ENCODE measurements at places on chromosomes 2 and 18.

DNA sequence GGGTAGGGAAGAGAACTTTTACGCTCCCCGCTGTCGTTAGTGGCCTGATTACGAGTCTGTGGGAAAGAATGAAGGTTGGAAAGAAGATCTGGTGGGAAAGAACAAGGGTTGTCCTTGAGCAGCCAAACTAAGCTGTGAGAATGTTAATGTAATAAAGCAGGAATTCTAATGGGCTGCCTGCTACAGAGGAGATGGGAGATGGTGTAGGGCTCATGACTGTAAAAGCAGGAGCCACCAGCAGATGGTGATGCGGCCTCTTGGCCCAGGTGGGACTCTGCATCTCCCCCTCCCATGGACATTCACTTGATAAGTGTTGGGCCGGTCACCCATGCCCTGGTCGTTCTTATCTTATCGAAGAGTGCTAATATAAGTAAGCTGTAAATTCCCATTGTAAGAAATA is 150.0 kb downstream of the NEDD4L start:
- DNase-seq, result peak; percentile 15

- DNase-seq, result no peak
Measured at GRCh38 chr2:239693761-239694415, 293.1 kb upstream of the HDAC4 start.

DNA sequence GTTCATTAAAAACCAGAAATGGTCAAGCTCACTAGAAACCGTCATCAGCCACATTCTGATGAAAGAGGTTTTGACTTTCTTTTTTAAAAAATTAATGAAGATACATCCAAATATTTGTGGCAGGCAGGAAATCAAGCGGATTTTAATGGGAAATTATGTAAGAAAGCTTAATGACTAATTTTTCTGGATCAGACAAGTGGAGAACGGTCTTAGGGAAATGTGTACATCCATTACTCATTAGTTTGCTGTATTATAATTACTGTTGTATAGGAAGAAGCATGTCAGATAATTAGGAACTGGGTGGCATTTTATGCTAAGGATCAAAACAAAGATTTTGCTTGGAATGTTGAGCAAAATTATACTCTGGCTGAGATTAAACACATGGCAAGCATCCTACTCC is 39.4 kb downstream of the AGAP1 start:
- no peak for DNase-seq

DNA sequence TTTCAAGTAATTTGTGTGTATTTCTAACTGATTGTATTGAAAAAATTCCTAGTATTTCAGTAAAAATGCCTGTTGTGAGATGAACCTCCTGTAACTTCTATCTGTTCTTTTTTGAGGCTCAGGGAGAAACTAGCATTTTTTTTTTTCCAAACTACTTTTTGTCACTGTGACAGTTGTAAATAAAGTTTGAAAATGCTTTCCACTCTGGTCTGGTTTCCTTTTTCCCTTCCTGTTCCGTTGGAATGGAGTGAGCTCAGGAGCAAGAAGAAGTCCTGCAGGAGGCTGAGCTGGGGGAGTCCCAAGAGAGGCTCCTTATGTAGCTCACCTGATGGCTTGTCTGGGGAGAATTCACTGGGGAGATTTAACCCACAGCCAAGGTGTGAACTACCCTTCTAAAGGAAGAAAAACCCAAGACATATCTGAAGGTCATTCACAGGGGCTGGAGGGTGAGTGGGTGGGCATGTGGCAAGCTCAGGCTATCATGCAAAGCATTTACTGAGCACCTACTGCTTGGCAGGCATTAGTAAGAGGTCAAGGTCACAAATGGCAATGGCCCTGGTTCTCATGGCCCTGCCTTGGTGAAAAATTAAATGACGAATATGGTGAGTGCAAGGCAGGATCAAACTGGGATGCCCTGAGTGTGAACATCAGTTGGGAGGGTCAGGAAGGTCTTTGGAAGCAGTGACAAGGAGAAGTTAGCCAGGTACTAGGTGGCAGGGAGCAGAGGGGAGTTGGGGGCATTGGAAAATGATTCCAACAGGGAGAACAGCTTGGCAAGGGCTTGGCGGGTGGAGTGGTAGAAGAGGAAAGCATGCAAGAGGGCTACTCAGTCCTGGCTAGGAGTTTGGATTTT is 28.7 kb downstream of the LBH start:
- DNase-seq, result no peak

DNA sequence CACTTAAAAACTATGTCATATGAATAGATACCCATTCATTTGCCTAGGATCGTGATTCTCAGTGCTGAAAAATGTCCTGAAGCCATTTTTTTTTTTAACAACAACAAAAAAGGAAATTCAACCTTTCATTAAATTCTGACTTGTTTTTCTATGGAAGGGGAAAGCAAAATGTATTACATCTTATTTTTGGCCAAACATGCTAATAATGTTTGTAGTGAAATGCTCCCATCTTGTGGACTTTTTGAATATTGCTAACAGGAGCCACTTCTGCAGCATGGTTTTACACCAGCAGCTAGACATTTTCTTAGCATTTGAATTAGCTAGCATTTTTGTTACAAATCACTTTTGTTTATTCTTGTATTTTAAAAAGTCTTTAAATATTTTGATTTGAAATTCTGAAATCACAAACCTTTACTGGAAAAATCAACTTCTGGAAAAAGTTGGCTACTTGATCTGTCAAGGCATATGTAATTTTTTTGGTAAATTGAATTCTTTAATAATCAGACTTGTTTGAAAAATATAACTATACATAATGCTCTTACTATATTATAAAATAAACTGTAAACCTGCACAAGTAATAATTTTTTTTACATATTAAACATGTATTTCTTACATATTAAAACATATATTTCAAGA is 75.8 kb downstream of the KIDINS220 start:
- DNase-seq, result no peak

DNA sequence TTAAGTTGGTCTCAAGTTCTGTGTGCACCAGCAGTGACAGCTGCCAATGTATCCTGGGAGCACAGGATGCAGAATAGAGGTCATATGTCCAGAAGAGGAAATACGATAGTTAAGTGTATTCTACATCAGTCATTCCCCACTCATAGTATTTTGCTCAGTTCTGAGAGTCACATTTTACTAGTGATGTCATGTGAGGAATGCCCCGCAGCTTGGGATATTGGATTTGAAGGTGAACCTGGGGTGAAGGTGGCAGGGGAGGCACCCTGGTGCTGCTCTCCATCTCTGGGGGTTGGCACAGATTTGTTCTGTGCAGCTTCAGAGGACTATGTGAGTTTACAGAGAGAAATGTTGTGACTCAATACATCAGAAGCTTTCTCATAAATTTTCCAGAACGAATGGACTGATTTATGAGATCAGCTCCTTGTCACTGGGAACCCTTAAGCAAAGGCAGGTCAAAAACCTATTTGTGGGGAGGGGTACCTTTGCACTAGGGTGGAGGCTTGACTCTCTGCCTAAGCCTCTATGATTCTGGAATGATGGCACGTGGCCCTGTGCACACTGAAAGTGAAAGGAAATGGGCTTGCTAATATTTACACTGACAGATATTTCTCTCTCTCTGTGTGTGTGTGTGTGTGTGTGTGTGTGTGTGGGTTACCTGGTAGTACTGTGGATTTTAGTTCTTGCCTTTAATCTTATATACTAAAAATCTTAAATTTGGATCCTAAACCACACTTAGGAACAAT is 95.9 kb downstream of the NEB start:
- no peak for DNase-seq

GRCh38 chr2:121159291-121160071 is 125.5 kb downstream of the TFCP2L1 start:
- DNase-seq, result no peak

GRCh38 chr2:151289972-151290866 is 751 bp upstream of the NMI start:
- no peak for DNase-seq

DNA sequence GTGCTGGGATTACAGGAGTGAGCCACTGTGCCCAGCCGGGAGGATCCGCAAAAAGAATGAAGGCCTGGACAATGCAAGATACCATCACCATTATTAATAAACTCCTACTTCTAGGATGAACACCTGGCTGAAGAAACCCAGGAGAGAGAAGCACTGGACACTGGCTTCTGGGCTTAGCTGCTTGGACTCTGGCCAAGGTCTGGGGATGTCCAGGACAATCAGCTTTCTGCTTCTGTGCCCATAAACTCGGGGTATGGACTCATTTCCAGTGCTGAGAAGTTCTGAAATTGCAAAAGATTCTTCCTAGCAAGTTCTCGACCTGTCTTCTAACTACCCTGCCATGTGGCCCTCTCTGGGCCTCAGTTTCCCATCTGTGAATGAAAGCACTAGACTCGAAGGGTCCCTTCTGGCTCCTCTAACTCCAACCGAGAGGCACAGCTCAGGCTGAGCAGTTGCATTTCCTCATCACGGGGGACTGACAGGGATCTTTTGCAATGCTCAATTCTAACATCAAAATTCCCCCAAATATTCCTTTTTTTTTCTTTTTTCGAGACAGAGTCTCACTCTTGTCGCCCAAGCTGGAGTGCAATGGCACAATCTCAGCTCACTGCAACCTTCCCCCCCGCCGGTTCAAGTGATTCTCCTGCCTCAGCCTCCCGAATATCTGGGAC is 2.4 kb upstream of the SH2D6 start:
- DNase-seq, result no peak

DNA sequence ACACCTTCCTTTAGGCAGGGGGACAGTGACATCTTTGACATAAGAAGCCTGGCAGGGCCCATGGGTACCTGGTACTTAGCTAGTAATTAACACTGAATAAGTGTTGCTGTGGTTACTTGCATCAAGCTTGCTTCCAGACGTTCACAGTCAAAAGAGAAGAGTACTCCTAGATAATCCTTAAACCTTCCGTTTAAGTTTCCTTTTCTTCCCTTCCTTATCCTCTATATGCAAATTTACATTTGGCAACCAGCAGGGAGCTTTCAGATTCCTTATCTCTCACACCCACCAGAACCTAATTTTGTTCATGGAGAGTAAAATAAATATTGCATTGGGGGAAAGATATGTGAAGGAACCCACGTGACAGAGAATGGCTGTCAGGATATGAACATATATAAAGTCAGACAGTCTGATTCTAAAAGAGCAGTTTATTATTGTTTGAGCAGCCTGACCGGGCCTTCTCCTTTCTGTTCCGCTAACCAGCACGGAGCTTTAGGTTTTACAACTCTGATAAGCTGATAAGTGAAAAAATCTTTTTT is 7.8 kb upstream of the RAB31 start:
- no peak for DNase-seq

DNA sequence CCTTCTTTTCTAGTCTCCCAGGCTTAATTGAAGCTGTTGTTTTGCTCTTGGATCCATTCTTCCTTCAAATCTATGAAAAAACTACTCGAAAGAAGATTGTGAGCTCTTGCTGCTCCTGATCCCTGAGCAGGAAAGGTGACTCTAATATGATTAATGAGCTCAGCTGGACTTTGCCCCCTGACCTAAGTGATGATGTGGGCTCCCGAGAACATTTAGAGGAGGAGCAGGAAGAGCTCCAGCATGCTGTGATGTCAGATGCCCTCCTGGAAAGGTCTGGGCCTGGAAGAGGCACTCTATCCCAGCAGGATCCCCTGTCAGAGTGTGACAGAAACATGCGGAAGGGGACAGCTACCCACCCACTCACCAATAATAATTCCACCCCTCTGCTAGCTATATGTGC is 117.9 kb upstream of the PELI1 start:
- DNase-seq, result no peak

DNA sequence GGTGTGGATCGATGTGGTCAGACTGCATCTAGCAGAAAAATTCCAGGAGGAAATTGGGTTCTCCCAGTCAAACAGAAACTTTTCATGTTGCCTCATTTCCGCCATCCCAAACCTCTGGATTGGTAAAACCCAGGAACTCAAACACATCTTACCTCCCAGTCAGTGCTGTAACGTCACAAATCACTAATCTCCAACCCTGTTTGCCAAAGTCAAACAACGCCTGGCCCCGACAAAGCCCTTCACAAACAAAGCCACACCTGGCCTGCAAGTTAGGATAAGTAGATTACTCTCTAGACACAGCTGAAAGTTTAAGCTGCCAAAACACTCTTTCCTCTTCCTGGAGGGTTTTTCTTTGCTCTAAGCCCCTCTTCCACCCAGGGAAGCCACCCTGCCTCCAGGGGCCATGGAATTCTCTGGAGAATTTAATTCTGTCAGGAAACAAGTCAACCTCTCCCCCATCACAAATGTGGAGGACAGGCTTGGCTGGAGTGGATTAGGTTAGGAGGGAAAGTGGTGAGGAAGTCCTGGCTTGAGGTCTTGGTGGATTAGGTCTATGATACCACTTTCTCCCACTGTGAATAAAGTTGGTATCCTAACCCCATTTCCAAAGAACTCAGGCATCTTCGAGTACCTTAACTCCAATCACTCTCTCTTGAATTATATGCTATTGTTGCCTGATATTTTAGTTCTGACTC is 86.7 kb downstream of the LYPD6B start:
- DNase-seq, result peak; percentile 20

DNA sequence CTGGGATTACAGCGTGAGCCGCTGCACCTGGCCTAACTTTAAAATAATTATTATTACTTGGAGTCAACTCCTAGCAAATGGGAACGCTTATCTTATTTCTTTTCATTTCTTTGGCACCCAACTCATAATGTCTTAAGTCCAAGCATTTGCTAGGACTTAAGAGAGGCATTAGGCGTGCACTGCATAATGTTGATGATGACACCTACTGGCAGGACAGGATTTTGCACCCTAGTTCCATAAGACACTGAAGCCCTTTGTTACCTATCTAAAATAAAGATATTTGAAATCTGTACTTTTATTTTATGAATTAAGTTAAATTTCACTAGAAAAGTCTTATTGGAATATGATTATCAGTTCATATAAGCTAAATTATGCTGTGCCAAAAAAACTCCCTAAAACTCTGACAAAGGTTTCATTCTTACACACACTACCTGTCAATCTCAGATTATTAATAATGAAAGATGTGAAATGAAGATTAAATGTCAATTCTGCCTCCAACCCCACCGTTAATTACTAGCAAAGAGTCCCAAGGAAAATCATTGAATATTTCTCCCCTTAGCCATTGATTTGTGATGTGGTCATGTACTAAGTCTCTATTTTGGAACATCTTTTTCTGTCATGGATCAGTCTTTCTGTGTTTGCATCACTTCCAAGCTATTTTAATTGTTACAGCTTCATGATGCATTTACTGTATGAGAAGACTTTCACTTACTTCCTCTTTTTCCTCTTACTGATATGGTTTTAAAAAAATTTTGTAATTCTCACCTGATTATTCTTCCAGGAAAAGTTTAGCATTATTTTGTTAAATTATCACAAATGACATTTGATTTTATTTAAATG is 12.7 kb upstream of the CDH2 start:
- DNase-seq, result no peak

- DNase-seq, result no peak
Measured at GRCh38 chr2:233202531-233202944, 48.9 kb upstream of the ATG16L1 start.

DNA sequence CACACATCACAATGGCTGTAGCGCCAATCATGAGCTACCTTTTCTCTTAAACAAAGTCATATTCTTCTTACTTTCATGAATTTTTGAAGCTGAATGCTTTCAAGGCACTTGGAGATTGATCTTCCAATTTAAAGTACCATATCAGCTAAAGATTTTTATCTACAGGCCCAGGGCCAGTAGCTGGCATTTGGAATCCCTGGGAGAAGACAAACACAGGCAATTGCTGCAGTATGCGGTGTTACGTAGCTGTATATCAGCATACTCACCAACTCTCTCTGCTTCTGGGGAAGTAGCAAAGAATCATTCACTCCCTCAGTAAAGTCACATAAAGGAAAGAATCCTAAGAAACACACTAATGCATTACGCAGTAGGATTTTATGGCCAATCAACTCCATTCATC is 202.3 kb downstream of the DLGAP1 start:
- DNase-seq, result no peak

GRCh38 chr2:38659115-38659514 is 6.8 kb upstream of the GALM start:
- no peak for DNase-seq

GRCh38 chr2:154324601-154325000 is 373.9 kb upstream of the KCNJ3 start:
- no peak for DNase-seq

Data from NCI-H1092 treated with DMSO at 0.1 percent for 48 hours (cell line).